ENCODE measurements at places on chromosomes 1 and 21.

- DNase-seq: peak; percentile 58
Measured at GRCh38 chr21:44368711-44369446, 15.5 kb downstream of the TRPM2 start.

DNA sequence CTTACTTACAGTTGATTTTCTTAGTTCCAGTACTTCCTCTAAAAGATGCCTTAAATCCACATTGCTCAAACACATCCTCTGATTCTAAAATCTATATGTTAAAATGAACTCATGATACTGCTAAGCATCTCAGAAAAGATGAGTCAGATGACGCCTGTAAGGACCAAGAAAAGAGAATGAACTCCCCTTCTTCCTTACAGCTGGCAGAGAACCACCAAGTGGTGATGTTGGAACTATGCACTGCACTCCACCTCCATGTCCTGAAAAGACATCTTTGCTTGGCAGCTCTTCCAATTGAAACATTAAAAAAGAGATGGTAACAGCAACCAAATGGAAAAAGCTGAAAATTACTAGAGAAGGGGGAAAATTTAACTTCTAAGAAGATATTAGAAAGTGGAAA is 648.8 kb downstream of the PTPRC start:
- no peak for DNase-seq

DNA sequence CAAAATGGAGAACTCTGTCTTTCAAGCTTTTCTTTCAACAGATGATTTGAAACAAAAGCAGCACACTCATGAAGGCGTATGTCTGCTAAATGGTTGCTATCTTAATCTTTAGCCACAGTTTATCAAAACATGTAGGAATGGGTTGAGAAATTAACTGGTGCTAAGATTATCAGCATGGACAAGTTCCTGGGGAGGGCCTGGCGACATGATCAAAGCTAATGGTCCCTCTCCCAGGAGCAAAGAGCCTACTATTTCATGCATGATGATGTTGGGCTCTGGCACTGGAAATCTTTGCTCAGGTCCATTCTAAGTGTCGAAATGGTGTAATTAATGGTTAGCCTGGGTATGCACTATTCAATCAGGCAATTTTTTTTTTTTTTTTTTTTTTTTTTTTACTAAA is 91.7 kb downstream of the SLC45A1 start:
- no peak for DNase-seq

- DNase-seq: no peak
Measured at GRCh38 chr1:157274698-157275534, 136.7 kb upstream of the ETV3 start.

GRCh38 chr1:153277852-153278251 is 18.4 kb downstream of the LORICRIN start:
- DNase-seq: no peak

GRCh38 chr1:222905151-222905550 is 90.3 kb downstream of the DISP1 start:
- no peak for DNase-seq

All from ascending aorta (tissue), 2 donors.